ENCODE measurements at places on chromosomes 2 and 18.

DNA sequence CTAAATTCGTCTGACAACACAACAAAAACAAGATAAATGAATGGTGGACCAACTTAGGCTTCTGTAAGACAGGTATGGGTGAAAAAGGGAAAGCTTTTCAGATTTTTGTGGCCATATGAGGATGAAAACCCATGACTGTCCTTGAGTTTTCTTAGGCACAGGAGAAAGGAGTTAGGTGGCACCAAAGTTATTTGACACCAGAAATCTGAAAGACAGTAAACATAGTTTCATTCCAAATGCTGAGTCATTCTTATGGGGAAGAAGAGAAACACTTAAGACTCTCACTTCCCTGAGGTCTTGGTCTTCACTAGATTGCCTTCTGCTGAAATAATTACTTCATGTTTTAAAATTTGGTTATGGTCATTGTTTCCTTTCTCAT lies 5.2 kb upstream of the GPD2 start:
- no peak for DNase-seq

DNA sequence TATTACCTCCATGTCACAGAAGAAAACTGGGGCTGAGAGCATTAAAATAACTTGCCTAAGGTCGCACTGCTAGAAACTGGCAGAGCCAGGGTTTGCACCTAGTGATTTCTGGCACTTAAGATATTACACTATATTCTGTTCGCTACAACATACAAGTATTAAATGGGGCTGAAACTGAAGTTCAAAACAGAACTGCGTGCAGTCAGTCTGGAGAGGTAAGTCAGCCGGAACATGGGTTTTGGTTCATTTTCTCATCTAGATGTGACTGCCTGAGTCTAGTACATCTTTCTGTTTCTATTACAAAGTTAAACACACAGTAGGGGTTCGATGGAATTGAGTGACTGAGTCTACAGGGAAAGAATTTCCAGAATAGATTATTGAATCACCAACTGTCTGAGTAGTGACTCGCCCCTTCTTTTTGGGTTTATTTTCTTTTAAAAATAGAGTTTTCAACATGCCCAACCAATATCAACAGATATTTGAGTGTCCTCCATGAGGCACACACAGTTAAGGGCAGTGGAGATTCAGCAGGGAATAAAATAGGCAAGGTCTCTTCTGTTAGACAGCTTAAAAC lies 150.8 kb downstream of the RNF152 start:
- DNase-seq: no peak

DNA sequence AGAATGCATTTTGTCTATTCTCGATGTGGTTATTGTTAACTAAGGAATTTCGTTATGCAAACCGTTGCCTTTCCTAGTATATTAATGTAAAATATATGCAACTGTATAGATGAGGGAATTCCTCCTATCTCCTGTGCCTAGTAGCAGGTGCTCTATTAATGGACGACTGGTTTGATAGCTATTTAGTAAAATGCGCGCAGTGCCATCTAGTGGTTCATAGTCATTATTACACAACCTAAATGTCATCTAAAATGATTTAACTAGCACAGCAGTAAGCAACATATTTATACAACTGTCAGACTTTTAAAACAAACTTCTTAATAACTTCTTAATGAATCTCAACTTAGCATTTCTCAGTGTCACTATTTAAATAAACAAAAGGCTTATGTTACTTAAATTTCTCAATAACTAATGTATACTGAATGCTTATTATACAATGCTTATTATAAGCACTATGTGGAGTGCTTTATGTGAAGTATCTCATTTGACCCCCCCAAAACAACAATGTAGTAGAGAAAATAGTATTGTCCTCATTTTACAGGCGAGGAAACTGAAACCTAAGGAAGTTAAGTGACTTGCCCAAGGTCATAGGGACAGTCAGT lies 77.9 kb downstream of the DTNA start:
- DNase-seq: peak; percentile 40

DNA sequence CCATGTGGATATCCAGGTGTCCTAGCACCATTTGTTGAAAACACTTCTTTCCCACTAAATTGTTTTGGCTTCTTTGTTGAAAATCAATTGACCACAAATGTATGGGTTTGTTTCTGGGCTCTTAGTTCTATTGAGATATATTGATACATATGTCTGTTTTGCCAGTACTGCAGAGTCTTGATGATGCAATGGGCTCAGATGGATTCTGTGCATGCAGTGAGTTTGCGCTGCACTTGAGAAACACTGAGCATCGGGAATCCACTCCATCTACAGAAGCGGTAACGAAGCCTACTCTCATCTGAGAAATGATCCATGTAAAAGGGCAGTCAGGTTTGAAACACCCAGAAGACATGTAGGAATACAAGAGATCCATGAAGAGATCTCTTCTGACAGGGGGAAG lies 21.9 kb upstream of the DNAJC10 start:
- DNase-seq: no peak

- no peak for DNase-seq
Observed at GRCh38 chr2:235366807-235367206, 127.0 kb upstream of the AGAP1 start.

DNA sequence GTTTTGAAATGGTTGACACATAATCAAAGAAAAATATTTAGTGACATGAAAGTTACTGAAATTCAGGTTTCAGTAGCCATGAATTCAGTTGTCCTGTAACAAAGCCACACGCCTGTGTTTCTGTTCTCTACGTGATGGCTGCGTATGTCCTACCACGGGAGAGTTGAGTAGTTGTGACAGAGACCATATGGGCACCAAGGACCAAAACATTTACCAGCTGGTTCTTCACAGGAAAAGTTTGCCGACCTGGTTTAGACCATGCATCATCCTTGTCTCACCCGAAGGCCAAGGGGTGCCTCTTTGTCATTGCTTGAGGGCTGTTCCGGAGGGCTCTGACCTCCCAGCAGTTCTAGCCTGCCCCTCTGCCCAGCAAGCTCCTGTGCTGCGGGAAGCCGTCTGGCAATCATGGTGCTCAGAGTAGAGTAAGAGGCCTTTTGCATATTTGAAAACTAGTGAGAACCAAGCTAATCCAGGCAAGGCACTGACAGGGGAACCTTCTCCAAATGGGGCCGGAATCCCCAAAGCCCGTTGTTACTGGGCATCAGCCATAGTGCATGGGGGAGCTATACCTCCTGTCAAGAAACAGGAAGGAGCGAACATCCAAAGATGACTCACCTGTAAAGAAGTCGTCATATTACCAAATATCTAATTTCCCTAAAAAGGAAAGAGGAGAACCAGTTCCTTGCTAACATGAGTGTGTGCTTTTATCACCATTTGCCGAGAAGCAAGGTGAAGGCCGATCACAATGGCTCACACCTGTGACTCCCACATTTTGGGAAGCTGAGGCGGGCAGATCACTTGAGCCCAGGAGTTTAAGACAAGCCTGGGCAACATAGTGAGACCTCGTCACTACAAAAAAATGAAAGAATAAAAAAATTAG lies 92.6 kb upstream of the RAB12 start:
- no peak for DNase-seq

DNA sequence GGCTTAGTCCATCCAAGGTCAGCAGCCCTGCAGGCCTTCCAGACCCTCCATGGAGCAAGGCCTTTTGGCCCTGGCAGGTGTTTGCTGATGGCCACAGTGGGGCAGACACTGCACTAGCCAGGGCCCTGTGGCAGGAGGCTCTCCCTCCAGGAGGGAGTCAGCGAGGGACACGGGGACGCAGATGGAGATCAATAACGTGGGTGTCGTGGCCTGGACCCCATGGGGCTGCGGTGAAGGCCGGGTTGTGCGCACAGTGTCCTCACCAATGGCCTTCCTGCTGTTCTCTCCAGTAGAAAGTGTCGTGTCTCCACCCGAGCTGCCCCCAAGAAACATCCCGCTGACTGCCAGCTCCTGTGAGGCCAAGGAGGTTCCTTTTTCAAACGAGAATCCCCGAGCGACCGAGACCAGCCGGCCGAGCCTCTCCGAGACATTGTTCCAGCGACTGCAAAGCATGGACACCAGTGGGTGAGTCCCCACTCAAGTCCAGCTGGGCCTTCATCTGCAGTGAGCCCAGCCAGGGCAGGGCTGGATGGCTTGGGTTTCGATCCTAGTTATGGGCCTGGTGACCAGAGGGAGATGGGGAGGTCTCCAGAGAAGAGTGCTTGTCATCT lies 65.4 kb downstream of the INPP5D start:
- DNase-seq: no peak
